ENCODE measurements at places on chromosomes 2 and 18.

DNA sequence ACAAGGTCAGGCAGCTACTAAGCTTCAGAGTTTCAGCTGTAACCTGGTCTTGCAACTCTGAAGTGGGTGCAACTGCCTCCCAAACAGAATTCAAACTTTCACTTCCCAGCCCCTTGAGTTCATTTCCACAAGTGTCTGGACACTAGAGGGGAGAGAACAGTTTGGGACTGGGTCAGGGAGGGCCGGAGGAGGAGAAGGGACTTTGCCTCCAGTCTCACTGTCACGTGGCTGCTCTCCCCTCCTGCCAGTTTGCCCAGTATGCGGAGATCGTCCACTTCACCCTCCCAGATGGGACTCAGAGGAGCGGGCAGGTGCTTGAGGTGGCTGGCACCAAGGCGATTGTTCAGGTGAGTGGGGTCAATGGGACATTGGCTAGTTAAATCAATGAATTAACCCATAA lies 20.6 kb upstream of the ANKRD53 start:
- no peak for DNase-seq

DNA sequence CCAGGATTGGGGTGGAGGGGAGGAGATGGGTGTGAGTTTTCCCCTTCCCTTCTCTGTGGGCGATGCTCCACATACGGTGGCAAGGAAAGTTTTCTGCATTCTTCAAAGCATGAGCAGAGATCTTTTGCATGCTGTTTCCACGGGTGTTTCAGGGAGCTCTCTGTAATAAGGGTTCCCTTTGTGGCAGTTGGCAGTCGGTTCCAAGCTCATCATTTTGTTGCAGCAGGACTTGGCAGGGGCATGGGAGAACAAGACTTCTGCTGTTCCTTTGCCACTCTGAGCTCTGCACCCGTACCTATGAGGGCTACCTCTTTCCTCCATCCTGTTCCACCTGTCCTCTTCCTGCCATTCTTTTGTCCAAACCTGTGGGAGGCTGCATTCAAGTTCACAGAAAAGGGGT lies 71.3 kb upstream of the SPRED2 start:
- DNase-seq = no peak

GRCh38 chr18:51907687-51908597 lies 432.1 kb upstream of the DCC start:
- no peak for DNase-seq

DNA sequence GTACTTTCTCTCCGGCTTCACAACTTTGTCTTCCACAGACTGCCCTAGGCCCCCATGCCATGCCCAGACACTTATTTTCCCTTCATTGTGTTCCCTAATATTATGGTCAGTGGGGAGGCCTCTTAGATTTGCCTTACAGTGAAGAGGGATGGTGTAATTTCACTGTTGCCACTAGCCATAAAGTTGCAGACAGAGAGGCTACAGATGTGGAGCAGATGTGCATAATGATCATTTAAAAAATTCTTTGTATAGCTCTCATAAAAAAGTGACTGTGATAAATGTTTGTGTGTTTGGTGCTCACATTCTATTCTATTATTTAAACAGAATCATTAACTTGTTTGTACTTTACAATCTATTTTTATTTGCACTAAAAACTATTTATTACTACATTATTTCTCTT lies 67.5 kb upstream of the FN1 start:
- DNase-seq = no peak

GRCh38 chr18:57843386-57843785 lies 40.3 kb upstream of the ATP8B1 start:
- no peak for DNase-seq

- no peak for DNase-seq
These were observed 3.3 kb upstream of the WNT6 start for GRCh38 chr2:218856167-218856895.

Data from ELR (cell line).